ENCODE measurements at places on chromosomes 3 and 15. TPM values are rescaled to one million over a fixed set of nuclear protein-coding genes. Genes with fewer than 3 reads are reported as not detected.

The CDCP1 gene
- total RNA-seq = 10.0 TPM

The SCAMP5 gene
- total RNA-seq = 12.1 TPM

The C2CD4A gene
- 0.10 TPM for total RNA-seq

The PLXND1 gene
- total RNA-seq = 89.1 TPM

The IMPG2 gene
- total RNA-seq = 0.01 TPM

The TIMP4 gene
- 13.6 TPM for total RNA-seq

The GOLGA8T gene
- 1.7 TPM for total RNA-seq

The CLDN16 gene
- 0.03 TPM for total RNA-seq

The AGBL1 gene
- not detected for total RNA-seq

The MUC20 gene
- total RNA-seq = 0.64 TPM

The ZNF80 gene
- total RNA-seq = not detected

The MST1R gene
- total RNA-seq = 7.5 TPM

The PP2D1 gene
- not detected for total RNA-seq

The SENP2 gene
- total RNA-seq = 21.1 TPM
